ENCODE measurements at places on chromosomes 7 and 10. TPM values are rescaled to one million over a fixed set of nuclear protein-coding genes. Genes with fewer than 3 reads are reported as not detected.
A peak's percentile ranks its signal among the peaks of the same experiment; 100 is the strongest.

Gene ANKRD30A
- not detected for total RNA-seq

Gene FANK1
- total RNA-seq, result 1.6 TPM

DNA sequence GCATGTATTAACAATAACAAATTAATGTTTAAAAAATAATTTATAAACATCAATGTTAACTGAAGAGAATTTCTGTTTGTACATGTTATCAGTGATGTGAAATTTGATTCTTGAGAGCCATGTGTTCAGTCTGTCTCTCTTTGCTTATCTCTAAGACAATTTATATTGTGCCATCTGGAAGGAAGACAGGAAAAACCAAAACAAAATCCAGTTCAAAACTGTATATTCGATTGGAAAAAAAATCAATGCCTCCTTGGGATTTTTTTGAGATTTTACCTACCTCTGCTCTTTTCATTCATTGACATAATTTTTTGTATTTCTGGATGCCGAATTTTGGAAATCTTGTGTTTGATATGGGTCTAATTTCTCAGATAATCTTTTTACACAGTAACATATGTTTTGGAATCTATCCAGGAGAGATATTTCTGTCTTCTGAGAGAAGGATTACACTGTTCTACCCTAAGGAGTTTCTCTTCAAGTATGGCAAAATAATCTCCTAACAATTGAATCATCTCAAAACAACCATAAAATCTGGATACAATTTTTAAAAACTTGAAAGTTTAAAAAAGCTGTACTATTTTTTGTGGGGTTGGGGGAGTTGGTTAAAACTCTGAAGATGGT, 311.9 kb upstream of the GNAI1 start:
- no peaks in the 10 kb centered on the region for H3K27me3 ChIP-seq
- no peak overlapping the region for H3K27ac ChIP-seq
- H3K36me3 ChIP-seq, result no peaks in the 10 kb centered on the region
- no peaks in the 10 kb centered on the region for H3K4me1 ChIP-seq

DNA sequence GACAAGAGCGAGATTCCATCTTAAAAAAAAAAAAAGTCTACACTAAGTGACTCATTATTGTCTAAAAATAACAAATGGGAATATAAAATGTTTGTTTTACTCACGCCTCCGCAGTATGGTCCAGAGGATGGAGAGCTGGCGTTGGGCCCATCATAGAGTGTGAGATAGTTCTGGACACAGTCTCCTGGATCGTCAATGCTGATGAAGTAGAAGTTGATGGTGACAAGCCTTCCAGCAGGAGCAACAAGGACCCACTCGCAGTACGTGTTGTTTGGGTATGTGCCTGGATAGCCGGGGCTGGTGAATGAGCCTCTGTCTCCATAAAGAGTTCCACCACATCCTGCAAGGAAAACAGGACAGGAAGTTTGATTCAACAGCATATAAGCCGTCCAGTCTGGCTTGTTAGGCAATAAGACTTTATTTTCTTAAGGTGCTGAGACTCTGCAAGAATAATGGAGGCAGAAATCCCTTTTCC, 11.5 kb upstream of the RSU1 start:
- H3K27me3 ChIP-seq, result no peaks in the 10 kb centered on the region
- no peak overlapping the region for H3K27ac ChIP-seq
- H3K36me3 ChIP-seq, result no peaks in the 10 kb centered on the region

Gene NME8
- total RNA-seq, result not detected

Gene FEZF1
- total RNA-seq, result not detected

DNA sequence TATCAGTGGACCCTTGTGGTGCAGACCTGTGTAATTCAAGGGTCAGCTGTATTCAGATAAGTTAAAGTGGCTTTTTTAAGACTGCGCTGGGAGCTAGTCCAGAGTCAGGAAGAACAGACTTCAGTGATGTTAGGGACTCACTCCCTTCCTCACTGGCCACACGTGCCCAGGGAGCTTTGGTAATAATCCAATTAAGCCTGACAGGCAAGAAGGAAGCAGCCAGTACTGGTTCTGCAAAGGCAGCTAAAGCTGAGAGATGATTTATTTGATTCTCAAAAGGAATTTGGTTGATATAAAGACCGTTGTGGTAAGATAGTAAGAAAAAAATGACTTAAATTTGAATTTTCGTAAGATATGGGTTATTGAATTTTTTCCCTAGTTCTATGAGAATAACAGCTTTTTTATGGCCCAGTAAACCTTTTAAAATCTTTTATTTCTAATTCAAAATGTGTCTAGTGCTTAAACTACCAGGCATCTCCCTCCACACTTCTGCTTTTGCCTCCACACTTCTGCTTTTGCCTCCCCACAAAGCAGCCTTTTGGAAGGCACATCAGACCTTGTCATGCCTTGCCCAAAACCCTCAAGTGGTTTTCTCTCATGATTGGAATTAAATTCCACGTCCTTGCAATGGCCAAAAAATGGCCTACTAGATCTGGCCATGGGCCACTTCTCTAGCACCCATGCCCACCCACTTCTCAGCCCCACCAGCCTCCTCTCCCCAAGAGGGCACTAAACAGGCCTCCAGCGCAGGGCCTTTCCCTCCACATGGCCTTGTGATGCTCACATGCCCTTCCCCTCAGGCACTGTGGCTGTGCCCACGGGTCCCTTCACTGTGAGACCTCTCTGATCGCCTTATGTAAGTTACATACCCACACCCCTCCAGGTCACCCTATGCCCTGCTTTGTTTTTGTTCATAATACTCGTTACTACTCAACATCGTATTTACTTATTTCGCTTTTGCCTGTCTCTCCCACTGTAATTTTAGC, 92.5 kb downstream of the POU6F2 start:
- no peak for DNase-seq
- no peak overlapping the region for H3K4me3 ChIP-seq
- H3K27me3 ChIP-seq, result no peaks in the 10 kb centered on the region
- no peak overlapping the region for H3K27ac ChIP-seq
- H3K36me3 ChIP-seq, result no peaks in the 10 kb centered on the region
- H3K4me1 ChIP-seq, result no peaks in the 10 kb centered on the region

- H3K36me3 ChIP-seq, result peaks cover 12% of the 10 kb centered on the region
- DNase-seq, result peak; percentile 65
- H3K27me3 ChIP-seq, result no peaks in the 10 kb centered on the region
- no peak overlapping the region for H3K4me3 ChIP-seq
- H3K4me1 ChIP-seq, result no peaks in the 10 kb centered on the region
These were observed 139.2 kb downstream of the USP6NL start for GRCh38 chr10:11472158-11472753.

Gene ETV1
- 1.2 TPM for total RNA-seq

DNA sequence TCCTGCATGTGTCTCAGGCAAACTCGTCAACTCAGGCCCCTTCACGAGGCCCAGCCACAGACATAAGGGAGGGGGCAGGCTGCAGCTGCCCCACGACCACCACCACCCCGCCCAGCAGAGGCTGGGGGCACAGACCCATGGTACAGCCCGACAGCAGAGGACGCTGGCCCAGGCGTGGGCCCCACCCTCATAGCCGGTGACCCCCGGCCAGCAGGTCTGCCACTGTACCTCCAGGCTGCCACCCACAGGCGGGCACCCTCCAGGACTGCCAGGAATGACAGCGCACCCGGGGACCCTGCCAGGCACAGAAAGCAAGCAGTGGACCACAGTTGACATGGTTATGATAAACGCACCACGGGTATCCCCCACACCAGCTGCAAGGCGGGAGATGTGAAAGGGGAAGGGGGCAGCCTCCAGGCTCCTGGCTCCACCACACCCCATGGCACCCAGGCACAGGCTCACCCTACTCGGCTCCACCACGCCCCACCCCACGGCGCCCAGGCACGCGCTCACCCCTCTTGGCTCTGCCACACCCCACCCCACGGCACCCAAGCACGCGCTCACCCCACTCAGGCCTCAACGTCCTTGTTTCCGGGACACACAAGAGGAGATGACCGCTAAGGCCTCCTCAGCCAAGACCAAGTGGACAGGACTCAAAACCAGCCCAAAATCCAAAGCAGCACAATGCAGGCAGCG, 135.9 kb downstream of the MAD1L1 start:
- H3K27me3 ChIP-seq, result no peaks in the 10 kb centered on the region
- H3K4me3 ChIP-seq, result no peak overlapping the region
- H3K4me1 ChIP-seq, result no peaks in the 10 kb centered on the region
- DNase-seq, result no peak
- H3K36me3 ChIP-seq, result no peaks in the 10 kb centered on the region
- no peak overlapping the region for H3K27ac ChIP-seq

Gene ASZ1
- not detected for total RNA-seq
